8988T (cell line): ENCODE measurements at places on chromosomes 6 and 20.

DNA sequence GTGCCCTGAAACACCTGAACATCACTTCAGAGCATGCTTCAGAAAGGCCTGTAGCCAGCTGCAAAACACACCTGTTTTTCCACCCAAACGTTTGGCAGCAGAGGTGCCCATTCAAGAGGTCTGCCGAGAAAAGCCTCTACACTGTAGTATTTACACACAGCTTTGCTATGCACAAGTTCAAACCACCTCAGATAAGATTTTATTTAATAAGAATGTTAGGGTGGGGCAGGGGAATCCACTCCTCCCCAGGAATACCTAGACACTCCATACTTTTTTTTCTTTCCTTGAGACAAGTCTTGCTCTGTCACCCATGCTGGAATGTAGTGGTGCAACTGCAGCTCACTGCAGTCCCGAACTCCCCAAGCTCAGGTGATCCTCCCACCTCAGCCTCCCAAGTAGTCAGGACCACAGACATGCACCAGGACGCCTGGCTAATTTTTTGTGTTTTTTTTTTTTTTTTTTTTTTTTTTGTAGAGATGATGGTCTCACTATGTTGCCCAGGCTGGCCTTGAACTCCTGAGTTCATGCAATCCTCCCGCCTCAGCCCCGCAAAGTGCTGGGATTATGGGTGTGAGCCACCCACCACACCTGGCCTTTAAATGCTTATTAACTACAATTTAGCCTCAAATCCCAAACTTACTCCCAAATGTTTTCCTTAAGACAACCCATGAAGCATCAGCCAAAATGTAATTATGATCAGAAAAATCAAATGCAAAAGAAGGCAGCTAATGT lies 9.7 kb downstream of the MRPL14 start:
- no peak for DNase-seq

GRCh38 chr20:61499859-61500554 lies 247.9 kb downstream of the CDH4 start:
- no peak for DNase-seq

DNA sequence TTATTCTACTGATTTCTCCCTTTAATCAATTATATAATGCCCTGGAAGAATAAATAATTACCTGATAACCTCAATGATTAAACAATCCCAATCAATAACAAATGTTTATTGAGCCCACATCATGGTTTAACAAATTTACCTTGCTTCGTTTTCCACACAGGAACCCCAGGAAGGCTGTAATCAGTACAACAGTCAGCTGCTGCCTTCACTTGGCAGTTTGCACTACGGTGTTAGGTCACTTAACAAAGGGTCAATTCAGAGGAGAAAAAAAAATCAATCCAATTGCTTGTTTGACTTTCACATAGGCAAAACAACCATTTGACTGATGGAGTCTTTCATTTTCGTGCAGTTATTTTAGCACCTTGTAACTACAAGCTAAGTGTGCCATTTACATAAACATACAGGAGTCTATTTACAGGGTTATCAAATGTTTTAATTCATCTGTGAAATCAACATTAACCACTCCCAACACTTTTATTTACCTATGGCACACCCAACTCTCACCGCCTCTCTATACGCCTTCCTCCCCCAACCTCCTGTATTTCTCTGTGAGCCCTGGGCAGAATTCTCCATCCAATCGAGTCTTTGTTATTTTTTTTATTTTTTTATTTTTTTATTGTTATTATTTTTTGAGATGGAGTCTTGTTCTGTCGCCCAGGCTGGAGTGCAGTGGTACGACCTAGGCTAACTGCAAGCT lies 140.4 kb upstream of the TAB2 start:
- no peak for DNase-seq

DNA sequence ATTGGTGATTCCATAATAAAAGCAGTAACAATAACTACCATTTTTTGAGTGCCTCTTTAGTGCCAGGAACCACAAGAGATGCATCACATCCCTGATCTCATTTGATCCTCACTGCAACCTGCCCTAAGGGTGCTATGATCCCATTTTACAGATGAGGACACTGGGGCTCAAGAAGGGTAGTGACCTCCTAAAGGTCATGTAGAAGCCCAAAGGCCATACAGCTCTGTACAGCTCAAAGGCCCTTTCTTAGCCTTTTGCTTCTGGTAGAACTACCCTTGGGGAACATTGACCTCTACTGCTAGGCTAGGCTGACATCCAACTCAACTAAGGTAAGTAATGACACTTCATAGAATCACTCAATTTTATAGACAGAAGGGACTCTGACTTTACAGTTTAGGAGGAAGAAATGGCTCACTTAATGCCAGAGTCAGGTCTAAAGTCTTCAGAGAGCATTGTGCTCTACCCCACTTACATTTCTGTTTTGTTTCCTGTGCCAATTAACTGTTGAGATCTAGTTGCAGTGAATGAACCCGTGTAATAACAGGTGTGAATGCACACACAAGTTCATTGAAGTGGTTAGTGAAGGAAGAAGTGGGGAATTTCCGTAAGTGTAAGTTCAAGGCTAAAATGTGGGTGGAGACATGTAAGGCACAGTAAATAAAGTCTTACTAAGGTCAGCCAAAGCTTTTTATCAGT lies 10.7 kb downstream of the SLC9A8 start:
- no peak for DNase-seq

DNA sequence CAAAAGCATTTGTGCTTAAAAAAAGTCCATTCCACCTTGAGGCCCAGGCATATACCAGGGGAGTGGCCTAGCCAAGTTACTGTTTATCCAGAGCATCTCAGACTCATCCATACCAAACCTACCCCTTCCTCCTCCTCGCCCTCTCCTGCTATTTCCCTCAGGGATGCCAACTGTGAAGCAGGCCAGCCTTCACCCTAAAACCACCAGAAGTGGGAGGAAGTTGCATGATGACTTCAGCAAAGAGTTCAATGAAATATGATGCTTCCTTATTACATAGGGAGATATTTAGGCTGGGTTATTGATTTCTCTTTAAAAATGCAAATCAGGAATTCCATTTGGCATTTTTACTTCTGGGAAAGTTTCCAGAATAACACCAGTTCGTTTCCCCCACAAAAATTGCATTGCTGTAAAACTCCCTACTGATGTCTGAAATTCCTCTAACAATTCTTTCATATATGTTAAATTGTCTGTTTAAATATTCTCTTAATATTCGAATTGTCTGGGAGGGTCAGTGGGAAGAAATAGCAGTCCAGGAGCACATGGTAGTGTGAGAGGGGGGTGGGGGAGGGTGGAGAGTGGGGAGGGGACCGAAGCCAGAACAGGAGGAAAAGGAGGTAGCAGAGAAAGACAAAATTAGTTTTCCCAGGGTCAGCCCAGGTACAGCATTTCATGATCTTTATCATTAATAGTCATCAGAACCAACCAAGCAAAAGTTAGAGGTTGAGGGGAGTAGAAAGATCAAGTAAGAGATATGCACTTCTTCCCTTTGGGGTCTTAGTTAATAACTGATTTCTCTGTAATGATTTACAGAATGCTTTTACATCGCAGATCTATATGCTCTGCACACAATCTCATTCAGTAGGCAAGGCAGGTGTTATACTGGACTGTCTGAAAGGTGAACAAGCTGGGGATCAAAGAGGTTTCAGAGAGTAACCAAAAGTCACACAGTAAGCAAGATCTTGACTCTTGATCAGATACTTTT lies 1.7 kb upstream of the TCP11 start:
- no peak for DNase-seq

DNA sequence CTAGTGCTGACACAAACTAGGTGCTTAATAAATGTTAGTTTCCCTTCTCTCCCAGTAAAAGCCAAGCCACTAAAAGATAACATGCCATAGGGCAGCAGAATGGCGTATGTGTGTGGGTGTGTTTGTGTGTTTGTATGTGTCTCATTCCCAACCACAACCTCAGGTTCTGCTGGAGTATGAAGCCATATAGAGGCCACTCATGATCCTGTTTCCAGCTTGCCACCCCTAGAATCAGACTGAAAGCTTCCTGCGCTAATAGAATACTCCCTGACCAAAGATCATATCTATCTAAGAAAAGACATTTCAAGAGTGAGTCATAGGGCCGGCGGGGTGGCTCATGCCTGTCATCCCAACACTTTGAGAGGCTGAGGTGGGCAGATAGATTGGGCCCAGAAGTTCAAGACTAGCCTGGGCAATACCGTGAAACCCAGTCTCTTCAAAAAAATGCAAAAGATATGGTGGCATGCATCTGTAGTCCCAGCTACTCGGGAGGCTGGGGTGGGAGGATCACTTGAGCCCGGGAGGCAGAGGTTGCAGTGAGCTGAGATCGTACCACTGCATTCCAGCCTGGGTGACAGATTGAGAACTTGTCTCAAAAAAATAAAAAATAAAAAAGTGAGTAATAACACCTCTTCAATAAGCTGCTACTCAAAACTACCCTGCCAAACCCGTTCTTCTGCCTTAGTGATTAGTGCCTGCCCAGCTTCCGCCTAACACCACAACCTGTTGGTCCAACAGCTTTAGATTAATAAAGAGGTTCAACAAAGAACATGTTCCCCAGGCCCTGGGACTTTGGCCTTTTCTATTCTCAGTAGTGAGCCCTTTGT lies 11.8 kb upstream of the SNRPC start:
- DNase-seq = no peak

- DNase-seq = no peak
These were observed 43.0 kb upstream of the CCR6 start for GRCh38 chr6:167079853-167080297.
